ENCODE measurements at places on chromosomes 5 and 9.

DNA sequence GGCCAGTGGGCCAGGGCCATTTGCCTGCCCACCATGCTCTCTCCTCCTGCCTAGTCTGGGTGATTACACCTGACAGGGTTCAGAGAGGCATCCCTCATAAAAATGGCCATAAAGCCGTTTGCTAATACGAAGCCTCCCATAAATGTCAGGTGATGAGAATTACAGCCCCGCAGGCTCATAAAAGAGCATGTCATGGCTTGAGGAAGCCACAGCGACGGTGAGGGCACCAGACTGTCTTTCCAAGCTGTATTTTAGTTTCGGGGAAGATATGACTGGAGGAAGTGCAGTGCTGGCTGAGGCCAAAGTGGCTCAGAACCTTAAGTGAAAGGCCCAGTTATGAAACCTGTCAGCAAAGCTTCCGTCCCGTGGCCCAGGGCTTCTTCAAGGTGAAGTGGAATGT is 18.5 kb upstream of the TCERG1 start:
- DNase-seq = no peak

- no peak for DNase-seq
Observed at GRCh38 chr9:19642256-19642655, 146.6 kb downstream of the SLC24A2 start.

GRCh38 chr9:35651956-35652828 is 1.5 kb upstream of the SIT1 start:
- DNase-seq = no peak

DNA sequence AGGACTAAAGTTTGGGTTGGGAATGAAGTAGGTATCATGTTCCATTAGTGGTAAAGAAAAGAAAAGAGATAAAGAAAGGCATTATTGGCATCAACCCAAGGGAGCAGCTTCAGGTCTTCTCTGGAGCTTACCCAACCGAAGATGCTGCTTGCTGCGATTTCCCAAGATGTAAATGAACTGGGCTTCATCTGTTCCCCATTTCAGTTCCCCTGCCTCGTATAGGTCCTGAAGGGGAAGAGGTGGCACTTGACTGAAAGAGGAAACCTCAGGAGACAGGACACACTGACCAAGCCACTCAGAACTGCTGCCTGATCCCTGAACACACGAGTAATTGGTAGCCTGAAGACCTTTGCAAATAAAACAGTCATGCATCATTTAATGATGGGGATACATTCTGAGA is 24.6 kb downstream of the ANXA6 start:
- no peak for DNase-seq

DNA sequence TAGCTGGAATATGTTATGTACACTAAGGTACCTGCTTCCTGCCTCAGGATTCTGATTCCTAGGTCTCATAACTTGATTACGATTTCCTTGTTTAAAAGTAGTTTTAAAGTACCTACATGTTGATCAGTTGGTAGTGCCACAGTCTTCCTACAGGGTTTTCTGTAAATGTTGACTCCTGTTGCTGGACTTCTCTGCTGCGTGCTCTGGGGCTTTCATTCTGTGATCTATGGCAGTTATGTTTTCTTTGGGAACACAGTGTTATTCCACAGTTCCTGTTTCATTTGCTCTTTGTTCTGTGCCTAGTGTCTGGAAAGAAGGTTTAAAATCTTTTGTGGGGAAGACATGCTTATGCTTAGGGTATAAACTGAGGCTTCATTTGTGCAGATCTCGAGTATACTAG is 343.5 kb downstream of the PLK2 start:
- DNase-seq = no peak

- DNase-seq = no peak
Observed at GRCh38 chr5:60598424-60598823, 101.5 kb downstream of the DEPDC1B start.

GRCh38 chr5:138953387-138954256 is 78.5 kb upstream of the LRRTM2 start:
- no peak for DNase-seq

GRCh38 chr9:89388084-89388867 is 70.0 kb downstream of the SECISBP2 start:
- DNase-seq = no peak

- no peak for DNase-seq
Observed at GRCh38 chr9:99249619-99250018, 27.5 kb downstream of the SEC61B start.

DNA sequence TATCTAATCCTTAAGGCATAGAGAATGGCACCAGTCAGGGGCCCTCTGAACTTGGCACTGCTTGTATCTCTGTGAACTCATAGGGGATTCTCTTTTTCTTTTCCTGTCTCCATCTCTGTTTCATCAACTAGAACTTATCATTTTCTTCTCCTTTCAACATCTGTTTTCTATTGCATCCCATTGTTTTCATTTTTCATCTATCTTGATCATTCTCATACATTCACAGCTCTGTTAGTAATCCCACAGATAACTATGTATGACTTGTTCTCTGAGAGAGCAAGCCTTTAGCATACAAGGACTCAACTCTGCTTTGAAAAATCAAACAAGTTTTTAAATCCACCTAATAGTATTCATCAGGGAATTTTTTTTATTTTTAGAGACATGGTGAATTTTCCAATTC is 264.3 kb downstream of the ARRDC3 start:
- no peak for DNase-seq

GRCh38 chr9:17057729-17058128 is 77.1 kb upstream of the CNTLN start:
- no peak for DNase-seq

DNA sequence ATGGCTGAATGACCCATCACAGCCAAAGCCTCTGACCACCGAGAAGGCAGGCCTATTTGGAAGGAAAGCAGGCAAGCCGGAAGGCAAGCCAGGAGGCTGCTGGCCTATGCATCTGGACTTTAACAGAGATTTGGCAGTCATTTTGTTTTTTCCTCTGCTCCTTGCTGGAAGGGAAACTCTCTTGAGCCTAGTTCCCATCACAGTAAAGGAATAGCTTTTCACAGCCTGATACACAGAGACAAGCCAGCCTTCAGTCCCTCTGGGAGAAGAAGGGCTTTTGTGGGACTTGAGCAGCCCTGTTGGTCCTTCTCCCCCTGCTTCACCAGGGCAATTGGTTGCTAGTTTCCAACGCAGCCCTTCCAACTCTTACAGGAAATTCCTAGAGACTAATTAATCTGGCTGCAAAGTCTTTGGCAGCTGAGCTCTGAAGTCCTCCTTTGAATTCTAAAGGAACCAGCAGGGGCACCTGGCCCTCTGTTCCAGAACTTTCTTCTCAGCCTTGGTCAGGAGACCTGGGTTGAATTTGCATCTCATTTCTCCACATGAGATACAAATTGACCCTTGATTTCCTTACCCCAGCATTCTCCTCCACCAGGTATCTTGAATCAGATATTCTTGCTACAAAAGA is 157.3 kb upstream of the EPB41L4A start:
- no peak for DNase-seq

DNA sequence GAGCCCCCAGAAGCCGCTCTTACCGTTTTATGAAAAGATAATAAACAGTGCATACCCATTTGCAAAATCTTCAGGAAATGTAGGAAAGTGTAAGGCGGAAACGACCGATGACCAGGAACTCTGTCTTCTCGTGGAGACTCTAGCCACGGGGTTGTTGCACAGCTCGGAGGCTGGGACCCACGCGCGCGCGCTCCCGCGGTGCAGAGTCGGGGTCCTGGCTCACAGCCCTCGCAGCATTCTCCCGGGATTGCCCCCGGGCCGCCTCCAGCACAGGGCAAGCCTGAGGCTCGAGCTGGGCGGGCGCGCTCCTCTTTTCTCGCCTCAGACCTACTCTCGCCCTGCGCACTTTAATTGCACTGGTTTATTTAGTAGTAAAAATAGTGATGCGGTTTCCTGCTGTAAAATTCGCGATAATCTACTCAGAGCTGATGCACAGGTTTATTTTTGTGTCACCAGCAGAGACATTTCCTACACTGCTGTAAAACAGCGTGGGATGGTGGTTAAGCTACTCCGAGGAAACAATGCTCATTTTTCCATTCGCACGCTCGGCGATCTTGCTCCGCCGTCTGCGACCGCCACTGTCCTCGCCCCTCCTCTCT is 15.5 kb downstream of the TRIM7 start:
- no peak for DNase-seq

GRCh38 chr9:93593144-93593658 is 16.8 kb downstream of the PHF2 start:
- no peak for DNase-seq

- no peak for DNase-seq
Observed at GRCh38 chr5:132747616-132748440, 602 bp downstream of the CCNI2 start.

GRCh38 chr5:36613241-36613640 is 6.8 kb downstream of the SLC1A3 start:
- no peak for DNase-seq

- no peak for DNase-seq
Observed at GRCh38 chr5:38728029-38728428, 117.8 kb upstream of the OSMR start.

DNA sequence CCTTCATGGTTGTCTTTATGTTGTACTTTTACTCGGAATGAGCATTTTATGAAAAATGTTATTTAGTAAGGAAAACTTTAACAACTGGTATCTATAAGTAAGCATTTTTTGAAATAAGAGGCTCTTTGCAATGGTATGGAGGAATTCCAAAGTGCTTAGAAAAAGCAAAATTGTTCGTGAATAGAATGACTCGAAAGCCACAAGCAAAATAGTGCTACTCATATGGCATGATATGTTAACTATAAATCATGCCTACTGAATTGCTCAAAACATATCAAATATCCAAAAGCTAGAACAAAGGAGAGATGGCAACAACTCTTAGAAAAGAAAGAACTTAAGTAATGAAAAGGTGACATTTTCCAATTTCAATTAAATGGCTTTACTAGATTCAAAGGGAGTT is 216.3 kb downstream of the KIAA0825 start:
- DNase-seq = no peak

- DNase-seq = no peak
Observed at GRCh38 chr5:180820788-180821321, 18.2 kb upstream of the MGAT1 start.

DNA sequence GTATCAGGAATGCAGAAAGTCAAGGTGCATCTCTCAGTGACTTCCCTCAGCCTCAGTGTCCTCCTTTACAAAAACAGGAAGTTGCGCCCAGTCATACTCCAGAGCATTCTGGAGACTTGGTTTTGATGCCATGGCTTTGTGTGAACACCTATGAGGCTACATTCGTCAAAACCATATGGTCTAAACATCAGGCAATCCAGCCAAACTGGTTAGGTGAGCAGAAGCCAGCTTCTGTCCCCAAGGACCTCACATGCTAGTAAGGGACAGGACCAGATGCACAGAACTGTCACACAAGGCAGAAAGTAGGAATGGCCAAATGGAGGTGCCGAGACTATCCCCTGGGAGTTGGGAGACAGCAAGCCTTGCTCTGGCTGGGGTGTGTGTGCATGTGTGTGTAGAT is 217.2 kb downstream of the MELK start:
- no peak for DNase-seq

GRCh38 chr9:30771163-30771708 is 1613.2 kb upstream of the ACO1 start:
- DNase-seq = no peak

DNA sequence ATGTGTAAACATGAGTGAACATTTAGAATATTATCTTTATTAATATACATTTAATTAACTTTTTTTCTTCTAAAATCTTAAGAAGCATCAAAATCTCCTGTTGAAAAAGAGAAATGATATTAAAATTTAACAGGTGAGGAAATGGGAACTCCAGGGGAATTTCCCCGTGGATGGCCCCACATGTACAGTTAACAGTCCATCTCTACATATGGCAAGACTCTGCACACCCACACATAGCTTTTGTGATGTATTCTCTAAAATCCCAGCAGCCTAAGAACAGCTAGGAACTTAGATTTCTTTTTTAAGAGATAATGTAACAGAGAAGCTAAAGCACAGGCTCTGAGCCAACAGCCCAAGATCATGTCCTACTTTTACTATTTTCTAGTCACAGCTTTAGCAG is 556.3 kb upstream of the RGMB start:
- no peak for DNase-seq

- no peak for DNase-seq
Observed at GRCh38 chr9:126745574-126746411, 59.0 kb upstream of the ZBTB43 start.

- DNase-seq = no peak
Observed at GRCh38 chr5:148801682-148802276, 24.6 kb upstream of the ADRB2 start.

GRCh38 chr5:122101636-122102285 is 23.7 kb upstream of the LOX start:
- DNase-seq = no peak

- no peak for DNase-seq
Observed at GRCh38 chr5:2019716-2020115, 137.0 kb upstream of the IRX4 start.

GRCh38 chr5:106174903-106175302 is 1495.8 kb downstream of the EFNA5 start:
- DNase-seq = no peak

- no peak for DNase-seq
Observed at GRCh38 chr5:64637837-64638443, 52.4 kb upstream of the SHISAL2B start.

- no peak for DNase-seq
Observed at GRCh38 chr5:110288766-110289511, 437.5 kb downstream of the TMEM232 start.

GRCh38 chr9:84139296-84140070 is 158.9 kb downstream of the RMI1 start:
- DNase-seq = no peak

GRCh38 chr9:116103976-116104820 is 49.4 kb upstream of the PAPPA start:
- no peak for DNase-seq

- DNase-seq = no peak
Observed at GRCh38 chr5:86786955-86787354, 169.2 kb downstream of the COX7C start.

DNA sequence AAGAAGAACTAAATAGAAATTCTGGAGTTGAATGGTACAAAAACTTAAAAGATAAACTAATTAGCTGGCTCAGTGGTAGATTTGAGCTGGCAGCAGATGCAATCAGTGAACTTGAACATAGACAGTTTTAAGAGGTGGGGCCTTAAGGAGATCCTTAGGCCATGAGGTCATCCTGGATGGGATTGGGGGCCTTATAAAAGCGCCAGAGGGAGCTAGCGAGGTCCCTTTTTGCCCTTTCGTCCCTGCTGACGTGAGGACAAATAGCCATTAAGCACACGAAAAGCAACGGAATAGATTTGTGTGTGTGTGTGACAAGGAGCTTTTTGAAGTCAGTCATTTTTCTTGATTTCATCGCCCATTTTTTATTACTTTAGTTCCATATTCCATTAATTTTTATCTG is 83.3 kb downstream of the ZNF354C start:
- DNase-seq = no peak

Measured in stimulated activated CD8-positive, alpha-beta memory T cell treated with anti-CD3 and anti-CD28 coated beads, Interleukin-4, amount 100 ng/mL, for 1 hour (primary cell).